ENCODE measurements at places on chromosomes 3 and 15.

DNA sequence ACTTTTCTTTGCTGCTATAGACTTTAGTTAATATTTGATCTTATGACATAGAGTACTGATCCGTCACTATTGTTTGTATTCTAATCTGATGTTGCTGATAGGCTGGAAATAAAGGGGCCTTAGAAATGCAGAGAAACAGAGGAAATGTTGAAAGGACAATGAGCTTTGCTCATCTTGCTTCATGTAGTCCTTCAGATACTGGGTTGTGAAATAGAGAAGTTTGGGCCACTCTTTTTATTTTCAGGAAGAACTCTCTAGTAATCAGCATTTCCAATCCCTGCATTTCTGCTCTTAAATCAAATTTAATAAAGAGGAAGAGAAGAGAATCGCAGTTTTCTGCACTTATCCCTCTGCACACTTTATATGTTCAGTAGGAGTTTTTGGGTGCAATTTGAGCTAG lies 192.8 kb upstream of the THBS1 start:
- DNase-seq: no peak

DNA sequence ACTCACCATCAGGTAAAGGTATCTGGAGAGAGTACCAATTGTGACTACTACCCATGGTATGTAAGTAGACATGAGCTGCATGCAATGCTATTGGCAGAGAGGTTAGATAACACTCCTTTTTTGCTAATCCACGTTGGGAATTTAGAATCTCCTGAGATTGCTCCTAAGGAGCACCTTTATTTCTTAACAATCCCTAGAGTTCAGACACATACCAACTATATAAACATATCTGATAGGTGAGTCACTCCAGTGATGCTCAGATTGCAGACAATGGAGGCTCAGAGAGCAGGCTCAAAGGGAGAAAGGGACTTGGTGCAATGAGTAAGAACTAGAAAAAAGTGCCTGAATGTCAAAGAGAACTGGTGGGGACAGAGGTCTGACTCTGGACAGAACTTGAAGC lies 47.0 kb upstream of the LRRFIP2 start:
- no peak for DNase-seq

- no peak for DNase-seq
Observed at GRCh38 chr3:150278195-150278594, 129.9 kb upstream of the TSC22D2 start.

DNA sequence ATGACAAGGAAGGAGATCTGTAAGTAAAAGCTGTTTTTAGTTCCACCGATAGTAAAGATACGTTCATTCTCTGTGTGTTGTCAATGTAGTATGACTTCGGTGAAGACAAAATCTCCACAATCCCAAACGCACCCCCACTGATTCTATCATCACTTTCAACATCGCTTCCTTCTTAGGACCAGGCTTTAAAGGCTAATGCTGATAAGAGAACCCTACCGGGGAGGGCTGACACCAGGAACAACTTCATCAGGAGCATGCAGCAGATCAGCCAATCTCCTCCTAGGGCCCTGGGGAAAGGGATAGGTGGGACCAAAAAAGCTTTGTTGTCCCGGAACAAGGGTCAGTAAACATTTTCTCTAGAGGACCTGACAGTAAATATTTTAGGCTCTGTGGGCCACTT lies 334.1 kb downstream of the VPS13C start:
- DNase-seq: no peak

GRCh38 chr3:468172-468571 lies 271.6 kb downstream of the CHL1 start:
- no peak for DNase-seq

DNA sequence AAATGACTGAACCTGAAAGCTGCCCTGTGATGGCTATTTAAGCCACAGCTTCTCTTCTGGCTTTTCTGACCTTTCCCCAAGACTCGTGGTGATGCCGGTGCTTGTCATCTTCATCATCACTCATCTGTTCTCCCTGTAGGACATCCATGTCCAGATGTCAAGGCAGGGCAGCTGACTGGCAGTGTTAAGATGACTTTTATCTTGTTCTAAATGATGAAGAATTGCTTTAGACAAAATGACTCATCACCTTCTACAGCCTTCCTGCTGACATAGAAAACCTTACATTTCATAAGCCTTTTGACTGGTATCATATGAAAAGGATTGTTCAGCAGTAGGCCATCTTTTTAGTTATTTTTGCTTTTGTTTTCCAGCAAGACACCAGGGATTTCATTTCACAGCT lies 67.0 kb upstream of the GPR149 start:
- no peak for DNase-seq
